Memory B cell (primary cell): ENCODE measurements at places on chromosomes 3 and 15.

DNA sequence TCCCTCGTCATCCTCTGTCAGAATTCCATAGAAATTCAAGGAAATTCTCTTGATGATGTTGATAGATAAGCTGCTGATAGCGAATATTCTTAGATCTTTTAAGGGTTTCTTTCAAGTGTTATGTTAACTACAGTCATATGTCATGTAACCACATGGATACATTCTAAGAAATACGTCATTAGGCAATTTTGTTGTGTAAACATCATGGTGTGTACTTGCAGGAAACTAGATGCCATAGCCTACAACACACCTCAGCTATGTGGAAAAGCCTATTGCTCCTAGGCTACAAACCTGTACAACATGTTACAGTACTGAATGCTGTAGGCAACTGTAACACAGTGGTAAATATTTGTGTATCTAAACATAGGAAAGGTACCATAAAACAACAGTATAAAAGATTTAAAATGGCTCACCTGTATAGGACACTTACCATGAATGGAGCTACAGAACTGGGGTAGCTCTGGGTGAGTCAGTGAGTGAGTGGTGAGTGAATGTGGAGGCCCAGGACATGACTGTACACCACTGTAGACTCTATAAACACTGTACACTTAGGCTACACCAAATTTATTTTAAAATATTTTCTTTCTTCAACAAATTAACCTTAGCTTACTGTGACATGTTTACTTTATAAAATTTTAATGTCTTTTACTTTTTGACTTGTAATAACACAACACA is 34.6 kb downstream of the GLDN start:
- DNase-seq, result no peak

GRCh38 chr3:174767853-174768382 is 91.2 kb upstream of the NAALADL2 start:
- no peak for DNase-seq

DNA sequence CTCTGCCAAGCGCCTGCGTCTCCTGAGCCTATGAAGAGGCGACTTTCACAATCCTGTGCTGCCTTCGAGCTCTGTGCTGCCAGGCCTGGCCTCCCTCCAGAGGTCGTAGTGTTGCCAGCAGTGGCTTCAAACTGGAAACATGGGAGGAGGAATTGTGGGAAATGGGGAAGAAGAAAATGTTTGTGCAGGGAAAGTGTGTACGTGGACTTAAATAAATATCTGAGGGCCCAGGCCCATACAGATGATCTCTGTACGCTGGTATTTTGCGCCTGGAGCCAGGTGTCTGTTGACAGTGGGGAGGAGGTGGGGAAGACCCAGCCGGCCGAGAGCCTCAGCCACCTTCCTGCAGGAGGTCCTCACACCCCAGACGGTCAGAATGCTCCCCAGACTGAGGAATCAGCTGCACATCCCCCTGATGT is 44.6 kb downstream of the ZBTB38 start:
- no peak for DNase-seq

DNA sequence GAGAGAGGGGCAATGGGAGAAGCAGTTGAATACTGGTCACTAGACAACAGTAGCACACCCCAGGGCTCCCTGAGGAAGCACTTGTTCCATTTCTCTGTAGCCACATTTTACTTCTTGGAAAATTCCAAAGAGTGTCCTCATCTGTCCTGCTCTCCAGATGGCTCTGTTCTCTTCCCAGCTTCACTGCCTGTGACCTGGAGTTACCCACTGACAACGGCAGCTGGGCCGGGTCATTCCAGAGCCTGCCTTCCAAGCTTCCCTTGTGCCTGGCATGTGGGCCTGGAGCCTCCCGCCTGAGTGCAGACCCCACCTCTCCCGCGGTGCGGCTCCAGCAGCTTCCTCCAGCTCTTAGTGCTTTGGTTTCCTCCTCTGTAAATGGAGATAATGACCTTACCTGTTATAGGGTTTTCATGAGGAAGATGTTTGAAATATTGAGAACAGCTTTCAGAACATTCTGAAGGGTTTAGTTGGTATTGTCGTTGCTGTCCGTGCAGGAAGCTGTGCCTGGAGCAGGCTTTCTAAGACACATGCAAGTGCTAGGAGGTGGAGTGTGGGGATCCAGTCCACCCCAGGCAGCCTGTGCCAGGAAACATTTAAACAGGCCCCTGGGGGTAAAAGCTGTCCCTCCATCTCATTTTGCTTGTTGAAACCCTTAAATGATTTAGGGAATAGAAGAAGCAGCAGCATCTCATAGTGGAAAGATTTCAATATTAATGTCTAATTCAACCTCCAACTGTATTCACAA is 24.8 kb downstream of the EFCC1 start:
- no peak for DNase-seq

DNA sequence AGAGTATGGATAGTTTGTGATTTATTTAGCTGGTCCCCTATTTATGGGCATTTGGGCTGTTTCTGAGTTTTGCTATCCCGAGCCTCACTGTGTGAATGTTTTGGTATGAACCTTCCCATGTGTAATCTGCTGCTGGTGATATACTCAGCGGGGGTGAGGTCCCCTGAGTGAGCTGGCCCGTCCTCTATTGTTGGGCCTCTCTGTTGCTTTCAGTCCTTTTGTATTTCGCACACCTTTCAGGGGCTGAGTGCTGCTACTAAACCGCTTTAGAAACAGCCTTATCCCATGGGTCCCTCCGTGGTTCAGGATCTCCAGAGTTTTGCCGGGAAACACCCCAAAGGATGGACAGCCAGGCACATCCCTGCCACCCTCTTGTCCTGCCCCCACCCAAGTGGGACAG is 94.5 kb downstream of the WNT7A start:
- DNase-seq, result no peak
